ENCODE measurements at places on chromosomes 16 and 17.

GRCh38 chr16:56268799-56269198 is 77.5 kb downstream of the GNAO1 start:
- no peak for DNase-seq

- no peak for DNase-seq
Observed at GRCh38 chr16:14497245-14498082, 132.6 kb downstream of the PARN start.

GRCh38 chr17:73841431-73842060 is 197.3 kb upstream of the SDK2 start:
- DNase-seq = no peak

DNA sequence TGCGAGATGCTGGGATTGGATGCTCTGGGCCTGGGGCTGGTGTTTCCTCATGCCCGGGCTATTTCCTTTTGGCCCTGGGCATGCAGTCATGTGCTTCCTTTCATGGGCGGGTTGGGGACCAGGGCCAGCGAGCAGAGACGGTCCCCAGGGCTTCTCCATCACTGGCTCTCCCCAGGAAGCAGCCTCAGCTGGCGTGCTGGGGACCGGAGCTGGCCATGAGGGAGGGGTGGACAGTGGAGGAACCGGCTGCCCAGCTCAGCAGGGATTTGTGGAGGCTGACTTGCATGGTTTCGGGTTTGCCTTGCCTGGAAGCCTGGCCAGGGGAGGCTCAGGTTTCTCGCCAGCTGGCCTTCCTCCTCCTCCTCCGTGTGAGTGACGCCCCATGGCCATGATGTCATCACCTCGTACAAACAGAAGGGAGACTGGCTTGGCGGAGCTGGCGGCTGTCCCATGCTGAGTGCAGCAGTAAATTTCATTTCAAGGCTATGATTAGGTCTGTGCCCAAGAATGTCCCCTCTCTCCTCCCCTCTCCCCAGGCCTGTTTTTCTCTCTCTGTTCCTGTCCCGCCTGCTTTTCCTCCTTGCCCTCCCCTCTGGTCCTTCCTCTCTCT is 8.9 kb upstream of the TIMP2 start:
- DNase-seq = peak; percentile 99

- DNase-seq = peak; percentile 86
Observed at GRCh38 chr17:77735566-77736198, 222.8 kb upstream of the TNRC6C start.

GRCh38 chr16:3728424-3729160 is 11.3 kb upstream of the TRAP1 start:
- DNase-seq = no peak

- DNase-seq = no peak
Observed at GRCh38 chr16:24685539-24686432, 43.7 kb upstream of the TNRC6A start.

- DNase-seq = peak; percentile 99
Observed at GRCh38 chr16:11639925-11640899, 28.0 kb upstream of the SNN start.

DNA sequence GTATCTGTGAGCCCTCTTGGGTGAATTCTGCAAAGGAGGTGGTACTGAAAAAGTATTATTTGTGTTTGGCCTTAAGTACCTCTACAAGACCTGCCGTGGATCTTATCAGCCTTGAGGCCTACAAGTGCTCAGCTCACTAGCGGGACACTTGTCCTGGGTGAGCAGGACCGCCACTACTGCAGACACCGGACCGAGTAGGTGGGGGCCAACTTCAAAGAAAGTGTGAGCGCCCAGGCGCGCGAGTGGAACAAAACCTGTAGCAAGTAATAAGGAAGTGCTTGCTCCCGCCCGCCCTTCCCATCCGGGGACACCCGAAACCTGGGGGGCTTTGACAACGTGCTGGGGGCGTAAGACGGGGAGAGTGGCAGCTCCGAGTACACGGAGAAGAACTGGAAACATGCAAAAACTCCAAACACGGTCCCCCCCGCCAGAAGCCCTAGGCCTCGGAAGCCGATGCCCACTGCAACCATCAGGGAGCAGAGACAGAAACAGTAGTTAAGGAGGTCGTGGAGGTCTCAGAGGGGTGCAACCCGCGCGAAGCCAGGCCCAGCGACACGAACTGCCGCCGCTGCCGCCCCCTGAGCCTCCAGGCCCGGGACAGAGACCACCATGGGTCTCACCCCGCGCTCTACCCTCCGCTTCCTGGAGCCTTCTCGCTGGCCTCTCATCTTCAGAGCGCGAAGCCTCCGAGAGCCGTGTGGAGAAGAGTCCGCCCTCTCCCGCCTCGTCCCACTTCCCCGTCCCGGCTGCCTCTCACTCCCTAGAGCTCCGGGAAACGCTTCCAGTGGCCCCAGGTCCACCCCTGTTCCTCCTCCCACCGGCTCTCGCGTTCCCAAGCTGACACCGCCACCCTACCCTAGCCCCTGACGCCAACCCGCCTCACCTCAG is 537 bp downstream of the CNOT1 start:
- DNase-seq = no peak

GRCh38 chr17:37317867-37318266 is 57.9 kb upstream of the C17orf78 start:
- no peak for DNase-seq

DNA sequence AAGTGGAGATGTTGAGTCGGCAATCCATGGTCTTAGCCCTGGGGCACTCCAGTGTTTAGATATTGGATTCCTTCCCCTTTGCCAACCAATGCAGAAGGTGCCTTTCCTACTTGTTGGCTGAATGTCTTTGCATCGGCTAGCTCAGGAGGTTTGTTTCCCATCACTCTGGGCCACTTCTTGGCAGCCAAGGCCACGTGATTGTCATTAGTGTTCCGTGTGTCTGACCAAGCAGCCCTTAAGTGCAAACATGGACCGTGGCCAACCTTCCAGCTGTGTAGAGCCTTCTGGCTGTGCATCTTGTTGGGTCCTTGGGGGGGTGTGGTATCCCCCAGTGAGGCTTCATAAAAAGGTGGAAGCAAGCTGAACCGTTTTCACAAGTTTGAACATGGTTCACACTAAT is 66.0 kb downstream of the GNAO1 start:
- DNase-seq = no peak

- DNase-seq = no peak
Observed at GRCh38 chr16:56341656-56342399, 83.5 kb downstream of the AMFR start.

DNA sequence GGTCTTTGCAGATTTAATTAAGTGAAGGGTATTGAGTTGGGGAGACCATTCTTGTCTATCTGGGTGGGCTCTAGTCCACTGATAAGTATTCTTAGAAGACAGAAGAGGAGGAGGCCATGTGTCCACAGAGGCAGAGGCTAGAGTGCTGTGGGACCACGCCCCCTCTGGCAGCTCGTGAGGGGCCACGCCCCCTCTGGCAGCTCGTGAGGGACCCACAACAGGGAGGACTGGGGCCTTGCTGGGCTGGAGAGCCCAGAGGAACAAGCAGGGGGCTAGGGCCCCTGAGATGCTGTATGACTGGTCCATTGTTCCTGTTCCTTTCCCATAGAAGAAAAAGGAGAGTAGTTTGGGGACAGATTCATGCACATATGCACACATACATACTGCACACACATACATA is 106.8 kb downstream of the METRNL start:
- no peak for DNase-seq

DNA sequence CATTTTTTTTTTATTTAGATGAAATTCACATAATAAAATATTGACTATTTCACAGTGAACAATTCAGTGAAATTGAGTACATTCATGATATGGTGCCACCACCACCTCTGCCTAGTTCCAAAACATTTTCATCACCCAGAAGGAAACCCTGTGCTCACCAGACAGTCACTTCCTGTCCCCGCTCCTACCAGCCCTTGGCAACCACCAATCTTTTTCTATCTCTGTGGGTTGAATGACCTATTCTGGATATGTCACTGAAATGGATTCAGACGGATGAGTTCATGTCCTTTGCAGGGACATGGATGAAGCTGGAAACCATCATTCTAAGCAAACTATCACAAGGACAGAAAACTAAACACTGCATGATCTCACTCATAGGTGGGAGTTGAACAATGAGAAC is 40.5 kb downstream of the ATP2C2 start:
- no peak for DNase-seq

- DNase-seq = no peak
Observed at GRCh38 chr16:17347624-17348023, 123.1 kb downstream of the XYLT1 start.

- DNase-seq = no peak
Observed at GRCh38 chr16:55349867-55350266, 25.9 kb downstream of the IRX6 start.

GRCh38 chr16:46721885-46722284 is 26.3 kb downstream of the MYLK3 start:
- DNase-seq = no peak

GRCh38 chr17:60554377-60554788 is 28.3 kb upstream of the APPBP2 start:
- no peak for DNase-seq

GRCh38 chr17:80104321-80104955 is 3.1 kb downstream of the GAA start:
- DNase-seq = no peak

DNA sequence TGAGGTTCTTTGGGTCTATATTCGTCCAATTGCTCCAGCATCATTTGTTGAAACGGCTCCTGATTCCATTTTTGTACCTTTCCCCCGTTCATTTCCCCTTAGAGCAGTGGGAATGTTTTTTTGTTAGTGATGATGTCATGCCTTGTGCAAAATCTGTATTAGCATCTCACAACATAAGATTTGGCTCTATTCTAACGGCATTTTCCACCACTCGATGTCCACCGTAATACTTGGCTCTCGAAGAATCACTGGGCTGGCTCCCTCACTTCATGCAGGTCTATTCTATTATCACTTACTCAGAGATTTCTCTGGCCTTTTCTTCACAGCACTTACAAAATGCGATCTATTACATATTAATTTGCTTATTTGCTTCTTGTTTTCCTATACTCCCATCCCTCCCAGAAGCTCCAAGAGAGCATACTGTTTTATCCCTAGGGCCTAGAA is 571 bp upstream of the NME1 start:
- no peak for DNase-seq

DNA sequence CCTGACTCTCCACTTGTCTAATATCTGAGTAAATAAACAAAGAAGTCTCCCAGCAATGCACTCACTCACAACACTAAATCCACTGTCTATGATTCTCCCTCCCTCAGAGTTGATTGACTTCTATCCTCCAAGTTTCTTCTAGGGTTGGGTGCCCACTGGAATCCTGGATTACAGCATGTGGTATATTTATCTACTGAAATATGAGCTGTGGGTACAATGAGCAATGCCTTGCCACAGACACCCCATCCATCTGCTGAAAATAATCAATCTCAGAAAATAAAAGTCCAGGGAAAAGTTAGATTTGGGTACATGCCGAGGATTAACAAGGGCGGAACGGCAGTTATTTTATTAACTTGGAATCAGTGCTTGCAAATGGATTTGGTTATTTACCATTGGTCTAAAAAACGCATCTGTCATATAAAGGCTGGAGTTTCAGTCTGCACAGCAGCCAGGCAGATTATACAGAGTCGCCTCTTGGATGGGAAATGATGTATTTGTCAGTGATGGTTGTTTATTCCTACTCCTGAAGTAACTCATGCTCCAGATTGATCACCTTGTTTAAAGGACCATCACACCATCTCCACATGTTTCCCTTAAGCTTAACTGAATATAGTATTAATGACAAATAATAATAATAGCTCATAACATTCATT is 193.9 kb upstream of the SOX9 start:
- no peak for DNase-seq

GRCh38 chr17:49022391-49022941 is 25.3 kb downstream of the IGF2BP1 start:
- DNase-seq = no peak

- DNase-seq = no peak
Observed at GRCh38 chr16:73255031-73255430, 207.1 kb upstream of the ZFHX3 start.

GRCh38 chr17:49016775-49017463 is 19.7 kb downstream of the IGF2BP1 start:
- DNase-seq = peak; percentile 88

DNA sequence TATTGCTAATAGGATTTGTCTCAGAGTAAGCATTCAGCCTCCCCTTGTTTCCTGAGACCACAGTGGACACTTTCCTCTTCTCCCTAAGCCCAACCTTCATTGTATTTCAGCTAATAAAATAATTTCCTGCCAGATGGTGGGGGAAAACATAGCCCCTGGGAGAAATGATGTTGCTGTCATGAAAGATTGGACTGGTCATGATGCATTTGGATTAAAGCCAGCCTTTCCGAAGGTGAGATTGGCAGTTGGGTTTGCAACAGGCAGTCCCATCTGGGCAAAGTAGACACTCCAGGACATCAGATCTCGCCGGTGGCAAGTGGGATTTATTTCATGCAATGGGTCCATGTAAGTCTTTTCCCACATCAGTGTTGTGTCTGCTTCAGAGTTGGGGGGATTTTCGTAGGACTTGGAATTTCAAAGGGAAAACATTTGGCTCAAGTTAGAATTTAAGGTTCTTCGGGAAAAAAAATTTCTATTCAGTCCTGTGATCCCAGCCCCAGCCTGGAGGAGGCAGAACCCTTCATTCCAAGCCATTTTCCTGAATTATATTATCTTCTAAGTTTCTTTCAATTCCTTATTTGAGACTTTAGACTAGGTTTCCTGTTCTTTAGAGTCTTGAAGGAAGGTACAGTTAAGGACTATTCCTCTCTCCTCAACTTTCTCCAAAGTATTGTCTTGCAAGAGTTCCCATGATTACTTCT is 391.7 kb downstream of the XYLT1 start:
- DNase-seq = peak; percentile 37

GRCh38 chr17:76997981-76998531 is 129.9 kb downstream of the MGAT5B start:
- no peak for DNase-seq

- no peak for DNase-seq
Observed at GRCh38 chr17:76630151-76630550, 13.4 kb downstream of the ST6GALNAC1 start.

DNA sequence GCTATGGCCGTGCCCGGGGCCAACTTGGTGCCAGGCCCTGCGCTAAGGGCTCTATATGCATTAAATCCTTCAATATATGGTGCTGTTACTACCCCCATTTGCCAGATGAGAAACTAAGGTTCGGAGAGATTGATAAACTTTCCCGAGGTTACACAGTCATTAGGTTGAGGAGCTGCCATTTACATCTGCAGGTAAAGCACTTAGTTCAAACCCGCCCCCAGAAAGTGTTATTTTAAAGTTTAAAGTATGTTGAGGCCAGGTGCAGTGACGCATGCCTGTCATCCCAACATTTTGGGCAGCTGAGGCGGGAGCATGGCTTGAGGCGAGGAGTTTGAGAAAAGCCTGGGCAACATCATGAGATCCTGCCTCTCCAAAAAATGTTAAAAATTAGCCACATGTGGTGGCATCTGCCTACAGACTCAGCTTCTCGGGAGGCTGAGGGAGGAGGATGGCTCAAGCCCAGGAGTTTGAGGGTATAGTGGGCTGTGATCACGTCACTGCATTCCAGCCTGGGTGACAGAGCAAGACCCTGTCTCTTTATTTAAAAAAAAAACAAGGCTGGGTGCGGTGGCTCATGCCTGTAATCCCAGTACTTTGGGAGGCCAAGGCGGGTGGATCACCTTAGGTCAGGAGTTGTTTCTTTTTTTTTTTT is 264.7 kb downstream of the PARN start:
- DNase-seq = peak; percentile 58
